ENCODE measurements at places on chromosomes 2 and 18.

- no peak for DNase-seq
These were observed 1980.4 kb downstream of the SUCLG1 start for GRCh38 chr2:82478641-82479040.

DNA sequence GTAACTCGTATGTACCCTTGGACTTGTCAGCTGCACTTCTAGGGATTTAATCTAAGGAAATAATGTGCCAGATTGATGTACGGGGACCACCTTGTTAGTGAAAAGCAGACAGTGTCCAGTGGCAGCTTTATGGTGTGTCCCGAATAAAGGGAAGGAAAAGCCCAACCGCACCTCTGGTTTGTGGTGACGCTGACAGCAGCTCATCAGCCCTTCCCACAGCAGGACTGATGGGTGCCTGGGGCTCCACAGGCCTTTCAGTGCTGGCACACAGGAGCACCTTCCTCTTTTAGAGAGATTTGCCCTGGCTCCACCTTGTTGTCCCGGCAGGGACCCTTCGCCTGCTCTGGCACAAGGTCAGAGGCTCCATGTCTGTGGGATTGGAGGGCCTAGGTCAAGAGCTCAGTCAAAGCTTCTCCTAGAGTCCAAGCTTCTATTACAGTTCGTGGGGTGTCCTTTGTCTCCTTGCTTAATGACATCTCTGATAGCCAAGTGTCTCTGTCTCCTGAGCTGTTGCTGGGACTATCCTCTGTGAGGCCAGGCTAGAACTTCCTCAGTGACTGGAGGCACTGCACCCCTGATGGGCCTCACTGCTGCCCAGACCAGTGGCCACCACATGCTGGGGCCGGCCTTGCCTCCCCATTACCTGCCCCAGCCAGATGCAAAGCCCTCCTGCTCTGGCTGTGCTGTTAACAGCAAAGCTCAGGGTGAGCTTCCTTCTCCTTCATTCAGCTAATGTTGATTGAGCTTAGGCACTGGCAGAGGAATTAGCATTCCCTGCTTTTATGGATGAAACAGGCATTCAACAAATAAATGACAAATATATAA, 33.0 kb upstream of the SCLY start:
- no peak for DNase-seq

- DNase-seq, result no peak
These were observed 101.9 kb downstream of the NFATC1 start for GRCh38 chr18:79497638-79498081.

DNA sequence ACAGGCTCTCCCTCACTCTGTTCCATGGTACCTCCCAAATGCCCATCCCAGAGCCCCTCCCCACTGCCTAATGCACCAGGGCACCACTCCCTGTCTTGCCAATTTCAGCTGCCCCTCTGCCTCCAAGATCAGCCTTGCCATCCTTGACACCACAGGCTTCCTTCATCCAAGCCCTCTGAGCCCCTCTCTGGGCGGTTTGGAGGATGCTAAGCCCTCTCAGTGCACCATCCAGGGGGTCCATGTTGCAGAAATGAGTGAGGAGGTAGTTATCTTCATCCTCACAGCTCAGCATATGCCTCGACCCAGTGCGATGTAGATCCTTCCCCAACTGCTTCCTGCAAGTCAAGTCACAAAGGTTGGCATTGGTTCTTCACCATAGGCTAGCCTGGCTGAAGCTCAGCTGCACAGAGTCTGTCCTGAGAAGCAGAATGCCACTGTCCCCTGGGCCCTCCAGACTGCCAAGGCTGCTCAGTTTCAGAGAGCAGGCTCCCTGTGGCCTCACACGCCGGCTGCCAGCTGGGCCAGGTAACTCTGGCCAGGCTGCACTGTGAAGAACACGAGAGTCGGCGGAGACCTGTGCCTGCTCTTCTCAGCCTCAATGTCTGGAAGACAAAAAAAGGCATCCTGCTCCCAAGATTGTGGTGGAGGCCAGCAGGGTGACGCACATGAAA, 9.9 kb upstream of the MAP3K2 start:
- peak; percentile 83 for DNase-seq

DNA sequence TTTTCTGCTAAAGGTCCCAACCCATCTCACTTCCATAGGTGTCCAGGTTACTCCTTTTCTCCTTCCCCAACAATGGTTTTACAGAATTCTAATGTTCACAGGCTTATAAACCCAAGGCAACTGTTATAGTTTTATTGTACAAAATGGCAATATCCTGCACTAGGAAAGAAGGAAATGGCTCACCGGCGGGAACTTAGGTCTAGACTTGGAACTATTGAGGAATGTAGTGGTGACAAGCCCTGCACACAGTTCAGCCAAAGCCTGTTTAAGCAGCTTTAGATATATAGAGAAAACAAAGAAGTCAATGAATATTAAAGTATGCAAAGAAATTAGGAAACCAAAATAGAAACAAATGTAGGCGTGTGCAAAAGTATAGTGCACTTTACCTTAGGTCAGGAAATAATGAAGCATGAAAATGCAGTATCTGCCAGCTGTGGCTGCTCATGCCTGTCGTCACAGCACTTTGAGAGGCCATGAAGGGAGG, 22.7 kb upstream of the KCNG3 start:
- no peak for DNase-seq

DNA sequence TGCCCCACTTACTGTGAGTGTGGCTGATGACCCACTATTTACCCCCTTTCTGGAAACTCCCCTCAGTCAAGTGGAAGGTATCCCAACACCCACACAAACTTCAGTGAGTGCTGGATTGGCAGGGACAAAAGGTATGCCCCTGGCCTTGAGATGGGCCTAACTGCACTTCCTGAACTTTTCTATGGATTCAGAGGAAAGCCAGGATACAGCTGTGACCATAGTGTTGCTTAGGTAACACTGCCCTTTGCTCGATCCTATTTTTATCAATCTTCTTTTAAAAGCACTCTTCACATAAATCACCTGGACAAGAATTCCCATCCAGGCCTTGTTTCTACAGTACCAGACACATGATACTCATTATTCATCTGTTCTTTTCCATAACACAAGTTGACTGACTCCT, 671.5 kb upstream of the SLC8A1 start:
- no peak for DNase-seq

DNA sequence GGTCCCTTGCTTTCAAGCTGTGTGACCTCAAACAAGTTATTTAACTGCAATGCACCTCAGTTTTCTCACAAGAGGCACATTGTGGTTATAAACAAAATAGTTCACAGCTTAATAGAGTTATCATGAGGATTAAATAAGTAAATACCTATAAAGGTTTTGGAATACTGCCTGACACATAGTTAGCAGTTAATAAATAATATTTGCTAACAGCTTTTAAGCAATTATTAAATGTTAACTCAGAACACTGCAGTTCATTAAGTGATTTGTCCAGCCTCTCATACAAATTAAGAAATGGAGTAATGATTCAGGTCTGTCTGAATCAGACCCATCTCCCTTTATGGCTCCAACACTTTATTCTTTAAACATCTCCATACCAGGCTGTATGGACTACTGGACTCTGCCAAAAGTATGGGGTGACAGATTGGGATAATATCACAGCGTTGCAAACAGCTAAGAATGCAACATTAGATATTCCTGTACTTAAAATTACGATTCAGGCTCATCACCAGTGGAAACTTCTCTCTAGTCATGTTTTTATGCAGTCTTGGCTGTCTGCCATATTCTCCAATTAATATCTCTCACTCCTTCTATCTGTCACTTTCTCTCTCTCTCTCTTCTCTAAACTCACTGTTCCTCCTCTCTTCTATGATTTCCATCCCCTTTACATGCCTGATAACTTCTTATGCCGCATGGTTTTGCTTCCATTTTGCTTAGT, 370.6 kb upstream of the UBE2E3 start:
- DNase-seq, result no peak

DNA sequence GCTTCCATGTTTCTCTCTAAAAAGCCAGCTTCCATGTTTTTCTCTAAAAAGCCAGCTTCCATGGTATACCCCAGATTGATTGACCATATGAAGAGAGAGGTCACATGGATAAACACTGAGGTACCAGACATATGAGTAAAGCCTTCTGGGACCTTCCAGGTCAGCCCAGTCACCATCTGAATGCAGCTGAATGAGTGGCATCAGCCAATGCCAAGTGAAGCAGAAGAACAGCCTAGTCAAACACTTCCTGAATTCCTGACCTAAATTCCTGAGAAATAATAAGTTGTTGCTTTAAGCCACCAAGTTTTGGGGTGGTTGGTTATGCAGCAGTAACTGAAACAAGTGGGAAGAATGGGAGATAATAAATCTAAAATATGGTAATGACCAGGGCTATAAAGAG, 5.7 kb upstream of the ALS2 start:
- no peak for DNase-seq

DNA sequence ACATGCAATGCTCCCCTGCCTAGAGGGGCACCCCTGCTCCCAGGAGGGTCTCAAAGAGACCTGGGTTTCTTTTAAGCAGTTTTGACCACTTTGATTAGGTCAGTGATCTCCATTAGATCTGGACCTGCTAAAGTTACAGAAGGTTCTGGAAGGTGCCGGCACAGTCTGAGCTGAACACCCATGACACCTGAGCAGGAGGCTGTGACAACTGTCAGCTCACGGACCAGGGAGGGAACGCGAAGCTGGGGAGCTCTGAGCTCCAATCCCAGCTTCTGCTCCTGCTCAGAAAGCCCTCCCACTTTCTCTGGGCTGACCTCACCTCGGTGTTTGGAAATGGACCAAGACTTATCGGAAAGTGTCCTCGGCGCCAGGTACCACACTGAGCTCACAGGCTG, 113.8 kb downstream of the NFATC1 start:
- DNase-seq, result no peak

DNA sequence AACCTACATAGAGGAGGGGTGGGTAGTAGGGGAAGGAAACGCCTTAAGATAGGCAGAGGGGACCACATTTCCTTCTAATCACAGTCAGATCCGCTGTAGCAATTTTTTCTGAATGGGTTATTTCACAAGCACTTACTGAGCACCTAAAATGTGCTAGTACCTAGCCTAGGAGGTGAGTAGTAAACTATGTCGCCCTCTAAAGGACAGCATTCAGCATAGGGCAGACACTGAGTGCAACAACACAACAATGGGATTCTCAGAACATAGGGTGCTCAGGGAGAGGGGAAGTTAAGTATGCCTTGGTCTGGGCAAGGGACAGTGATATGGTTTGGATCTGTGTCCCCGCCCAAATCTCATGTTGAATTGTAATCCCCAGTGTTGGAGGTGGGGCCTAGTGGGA, 166.1 kb upstream of the RAB6C start:
- no peak for DNase-seq

- no peak for DNase-seq
These were observed 787 bp upstream of the TRIM54 start for GRCh38 chr2:27281442-27281841.

- DNase-seq, result no peak
These were observed 148.7 kb upstream of the DOCK10 start for GRCh38 chr2:225190987-225191386.

DNA sequence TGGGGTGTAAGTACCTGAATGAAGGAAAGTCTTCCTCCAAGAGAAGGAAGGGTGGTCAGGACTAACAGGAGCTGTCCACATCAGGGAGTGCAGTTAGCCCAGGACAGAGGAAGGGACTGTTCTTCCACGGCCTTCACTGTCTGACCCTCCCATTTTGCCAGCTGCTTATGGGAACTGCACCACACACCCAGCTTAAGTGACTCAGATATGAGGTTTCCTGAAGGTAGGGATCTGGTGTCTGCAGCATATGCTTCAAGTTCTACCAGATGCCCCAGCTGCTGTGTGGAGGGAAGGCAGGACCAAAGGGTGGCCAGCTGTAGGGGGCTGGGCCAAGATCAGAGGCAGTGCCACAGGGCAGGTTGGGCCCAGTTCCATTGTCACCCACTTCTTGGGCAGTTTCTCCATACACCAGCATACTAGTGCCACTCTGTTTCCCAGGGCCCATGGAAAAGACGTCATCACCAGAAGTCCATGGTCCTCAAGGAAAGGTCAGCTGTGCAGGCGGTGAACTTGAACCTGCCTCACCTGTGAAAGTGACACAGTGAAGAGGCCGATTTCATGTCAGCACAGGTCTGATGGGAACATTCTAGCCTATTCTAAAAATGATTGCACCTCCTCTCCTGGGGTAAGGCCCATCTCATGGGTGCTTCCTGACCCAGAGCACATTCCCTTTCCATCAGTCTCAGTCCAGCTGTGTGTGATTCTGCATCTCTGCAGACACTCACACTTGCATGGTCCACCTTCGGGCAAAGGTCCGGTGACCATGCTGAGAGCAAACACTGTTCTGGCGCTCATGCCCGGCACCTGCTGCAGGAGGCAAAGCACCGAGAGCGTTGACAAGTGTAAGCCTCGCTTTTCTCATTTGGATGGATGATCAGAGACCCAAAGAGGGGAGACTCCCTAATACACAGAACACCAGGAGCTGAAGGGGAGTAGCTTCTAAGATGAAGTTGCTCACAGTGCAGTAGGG, 68.0 kb downstream of the ACAA2 start:
- no peak for DNase-seq

- no peak for DNase-seq
These were observed 287.3 kb downstream of the AGPS start for GRCh38 chr2:177679611-177680605.

DNA sequence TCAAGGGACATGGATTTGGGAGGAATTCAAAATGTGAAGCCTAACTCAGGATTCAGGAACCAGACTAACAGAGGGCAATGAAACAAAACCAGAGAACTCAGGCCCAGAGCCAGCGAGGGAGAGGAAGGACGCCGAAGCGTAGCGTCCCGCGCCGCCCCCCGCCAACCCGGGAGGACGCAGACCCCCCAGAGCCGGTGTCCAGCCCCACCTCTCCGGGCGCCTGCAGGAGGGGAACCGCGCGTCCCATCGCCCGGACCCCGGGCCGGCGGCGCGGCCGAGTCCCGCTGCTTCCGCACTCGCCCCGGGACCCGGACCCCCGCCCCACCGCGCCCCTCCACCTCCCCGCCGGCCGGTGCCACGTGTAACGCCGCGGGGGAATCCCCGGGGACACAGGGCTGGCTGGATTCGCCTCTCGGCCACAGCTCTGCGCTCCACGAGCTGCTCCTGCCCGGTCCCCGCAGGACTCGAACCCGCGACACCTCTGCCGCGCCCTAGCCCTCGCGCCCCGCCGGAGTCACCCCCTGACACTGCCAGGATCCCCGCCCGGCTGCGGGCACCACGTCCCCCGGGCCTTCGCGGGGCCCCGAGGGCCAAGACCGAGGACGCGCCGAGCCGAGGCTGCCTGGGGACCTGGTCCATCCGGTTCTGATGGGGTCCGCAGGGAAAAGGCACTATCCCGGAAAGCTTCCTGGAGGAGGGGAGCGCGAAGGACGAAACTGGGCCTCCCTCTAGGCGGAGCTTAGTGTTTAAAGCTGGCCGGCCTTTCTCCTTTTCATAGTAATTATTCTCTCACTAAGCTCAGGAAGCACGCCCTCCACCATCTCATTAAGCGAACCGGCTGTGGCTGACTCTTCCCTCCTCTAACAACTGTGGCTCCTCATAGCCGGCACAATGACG, 40.4 kb upstream of the FAM124B start:
- DNase-seq, result no peak

- DNase-seq, result no peak
These were observed 22.2 kb downstream of the EFR3B start for GRCh38 chr2:25063876-25064660.

GRCh38 chr2:226137201-226137811, 662.3 kb downstream of the IRS1 start:
- no peak for DNase-seq

Data from vagina (tissue), 2 donors.